Naive thymus-derived CD4-positive, alpha-beta T cell (primary cell): ENCODE measurements at places on chromosomes 11 and 22.

DNA sequence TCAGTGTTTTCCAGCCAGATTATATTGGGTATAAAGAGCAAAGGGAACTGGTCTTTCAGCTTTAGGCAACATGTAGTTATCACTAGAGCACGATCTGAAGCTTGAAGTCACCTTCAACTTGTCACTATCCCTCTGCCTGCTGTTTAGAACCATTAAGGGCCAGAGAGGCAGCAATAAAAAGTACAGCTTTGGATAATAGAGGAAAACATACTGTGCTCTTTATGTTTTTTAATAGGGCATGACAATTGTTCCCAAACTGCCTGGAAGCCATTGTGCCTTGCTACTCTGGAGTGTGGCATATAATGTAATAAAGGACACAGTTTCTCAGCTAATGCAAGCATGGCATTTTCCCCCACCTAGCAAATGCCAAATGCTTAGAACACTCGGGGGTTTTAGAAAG is 1912.0 kb upstream of the RAG2 start:
- no peak for DNase-seq

GRCh38 chr11:69055212-69055586 is 6.5 kb downstream of the TPCN2 start:
- no peak for DNase-seq

- no peak for DNase-seq
These were observed 54.7 kb downstream of the PICALM start for GRCh38 chr11:86014221-86014620.

- DNase-seq: no peak
These were observed 52.4 kb downstream of the MAML2 start for GRCh38 chr11:96290631-96291030.

DNA sequence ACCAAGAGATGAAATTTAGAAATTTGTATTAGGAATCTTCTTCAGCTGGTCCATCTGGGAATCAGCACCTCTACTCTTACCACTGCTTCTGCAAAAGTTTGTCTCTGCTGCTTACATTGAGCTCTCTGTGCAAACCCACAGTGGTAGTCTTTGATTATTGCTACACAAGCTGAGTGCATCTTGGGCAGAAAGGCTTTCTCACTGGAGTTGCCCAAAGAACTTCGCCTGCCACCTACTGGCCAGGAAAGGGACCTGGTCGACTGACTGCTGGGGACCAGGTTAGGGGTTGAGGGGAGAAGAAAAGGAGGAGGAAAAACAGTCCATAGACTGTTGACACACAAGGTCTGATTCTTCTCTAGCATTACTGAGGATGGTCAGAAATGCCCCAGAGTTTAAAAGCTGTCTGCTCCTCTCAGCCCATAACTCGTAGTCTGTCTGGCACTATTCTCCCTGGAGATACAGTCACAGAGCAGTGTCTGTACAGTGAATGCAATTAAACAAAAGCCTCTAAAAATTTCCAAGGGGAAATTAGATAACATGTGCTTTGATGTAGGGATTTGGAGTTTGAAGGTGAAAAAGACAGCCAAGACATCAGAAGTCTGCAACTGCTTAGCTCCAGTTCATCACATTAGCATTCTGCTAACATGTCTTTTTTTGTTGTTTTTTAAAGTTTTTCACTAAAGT is 215.0 kb upstream of the CTSC start:
- peak; percentile 41 for DNase-seq

DNA sequence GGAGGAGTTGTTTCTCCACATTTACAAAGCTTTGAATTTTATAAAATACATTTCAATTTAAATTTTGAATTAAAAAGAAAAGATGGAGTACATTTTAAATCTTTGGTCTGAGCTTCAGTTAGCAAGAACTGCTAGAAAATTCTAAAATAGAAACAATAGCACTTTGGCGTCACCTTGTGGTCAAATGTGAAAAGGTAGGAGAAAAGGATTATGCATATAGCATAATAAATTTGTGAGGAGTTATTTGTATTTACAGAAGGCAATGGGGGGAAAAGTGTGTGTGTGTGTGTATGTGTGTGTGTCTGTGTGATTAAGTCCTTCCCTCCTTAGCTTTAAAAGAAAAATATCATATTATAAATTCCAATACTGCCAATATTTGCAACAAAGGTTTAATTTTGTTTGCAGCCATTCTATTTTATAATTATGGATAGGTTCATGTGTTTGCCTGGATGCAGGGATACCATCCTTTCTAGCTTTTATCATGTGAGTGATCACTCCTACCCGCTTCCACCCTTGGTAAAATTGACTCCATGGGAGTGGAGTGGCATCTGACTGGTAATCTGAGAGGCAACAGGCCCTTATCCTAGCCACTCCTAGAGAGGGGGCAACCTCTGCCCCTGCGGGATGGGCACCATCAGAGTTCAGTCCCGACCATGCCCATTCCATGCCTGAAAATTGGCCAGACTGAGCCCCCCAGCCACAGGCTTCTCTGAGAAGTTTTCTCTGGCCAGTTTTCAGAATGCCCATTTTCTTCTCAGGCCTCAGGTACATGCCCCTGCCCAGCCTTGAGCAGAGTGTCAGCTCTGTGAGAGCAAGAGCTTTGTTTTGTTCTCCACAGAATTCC is 13.6 kb upstream of the LGR4 start:
- DNase-seq: no peak

- DNase-seq: no peak
These were observed 10.6 kb upstream of the SH3BP1 start for GRCh38 chr22:37628830-37629229.

DNA sequence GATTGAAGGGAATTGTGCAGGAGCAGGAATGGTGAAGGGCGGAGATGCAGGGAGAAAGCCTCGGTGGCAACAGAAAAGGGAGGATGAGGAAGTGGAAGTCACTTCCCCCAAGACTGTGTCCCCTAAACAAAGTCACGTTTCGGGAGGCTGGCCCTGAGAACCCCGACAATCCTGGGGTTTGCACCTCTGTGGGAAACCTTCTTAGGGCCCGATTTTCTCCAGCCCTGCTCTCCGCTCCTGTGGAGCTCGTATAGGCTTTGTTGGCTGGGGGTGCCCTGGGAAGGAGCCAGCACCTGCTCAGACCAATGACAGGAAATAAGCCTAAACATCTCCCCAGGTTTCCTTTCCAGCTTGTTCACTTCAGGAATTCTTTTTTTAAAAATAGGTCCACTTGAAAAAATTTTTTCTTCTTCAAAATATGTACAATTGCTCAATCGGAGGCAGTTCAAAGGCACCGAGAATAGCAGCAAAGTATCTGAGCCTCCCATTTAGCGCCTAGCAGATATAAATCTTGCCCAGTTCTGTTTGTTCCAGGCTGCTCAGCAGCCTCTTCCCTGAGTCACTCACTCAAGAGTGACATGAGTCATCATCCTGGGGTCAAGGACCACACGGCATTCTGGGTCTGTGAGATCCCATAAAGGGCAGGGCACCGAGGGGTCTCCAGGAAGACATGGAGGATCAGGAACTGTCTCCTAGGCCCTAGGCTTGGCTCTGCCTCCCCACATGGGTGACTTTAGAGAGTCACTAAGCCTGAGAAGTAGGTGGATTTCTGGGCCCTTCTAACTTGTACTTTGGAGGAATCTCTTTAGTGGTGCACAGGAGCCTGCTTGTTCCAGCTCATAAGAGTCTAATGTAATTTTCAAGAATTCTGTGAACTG is 34.0 kb downstream of the IRAG1 start:
- no peak for DNase-seq

DNA sequence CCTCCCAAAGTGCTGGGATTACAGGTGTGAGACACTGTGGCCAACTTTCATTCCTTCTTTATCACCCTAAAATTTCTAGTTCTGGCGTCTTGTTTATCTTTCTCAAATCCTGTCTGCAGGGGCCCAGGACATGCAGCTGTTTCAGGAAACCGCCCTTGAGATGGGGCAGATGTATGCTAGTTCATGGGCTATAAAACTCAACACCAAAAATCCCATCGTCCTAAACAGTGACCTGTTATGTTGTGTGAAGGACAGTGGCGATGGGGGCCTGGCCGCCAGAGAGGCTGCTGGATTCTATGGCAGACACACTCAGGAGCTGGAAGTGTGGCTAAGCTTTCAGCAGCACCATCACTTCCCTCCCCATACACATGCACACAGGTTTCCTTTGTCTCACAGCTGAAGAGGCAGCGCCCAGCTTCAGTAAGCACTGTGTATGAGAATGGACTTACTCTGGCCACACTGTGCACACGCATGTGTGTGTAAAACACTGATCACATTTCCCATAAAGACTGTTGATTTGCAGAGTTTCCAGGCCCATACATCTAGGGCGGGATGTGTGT is 36.7 kb downstream of the MARK2 start:
- no peak for DNase-seq

GRCh38 chr11:43486141-43486540 is 127.4 kb downstream of the TTC17 start:
- no peak for DNase-seq

- no peak for DNase-seq
These were observed 48.2 kb downstream of the UBASH3B start for GRCh38 chr11:122703541-122704272.

- no peak for DNase-seq
These were observed 19.1 kb upstream of the RCN1 start for GRCh38 chr11:32071811-32072210.

GRCh38 chr22:24437741-24438328 is 10.4 kb downstream of the ADORA2A start:
- DNase-seq: no peak

- peak; percentile 92 for DNase-seq
These were observed at the start of gene TBC1D22A for GRCh38 chr22:46762238-46763050. Gene TBC1D22A (plus strand): TSS chr22:46762650. CDS start chr22:46762787, 137 bp downstream.

DNA sequence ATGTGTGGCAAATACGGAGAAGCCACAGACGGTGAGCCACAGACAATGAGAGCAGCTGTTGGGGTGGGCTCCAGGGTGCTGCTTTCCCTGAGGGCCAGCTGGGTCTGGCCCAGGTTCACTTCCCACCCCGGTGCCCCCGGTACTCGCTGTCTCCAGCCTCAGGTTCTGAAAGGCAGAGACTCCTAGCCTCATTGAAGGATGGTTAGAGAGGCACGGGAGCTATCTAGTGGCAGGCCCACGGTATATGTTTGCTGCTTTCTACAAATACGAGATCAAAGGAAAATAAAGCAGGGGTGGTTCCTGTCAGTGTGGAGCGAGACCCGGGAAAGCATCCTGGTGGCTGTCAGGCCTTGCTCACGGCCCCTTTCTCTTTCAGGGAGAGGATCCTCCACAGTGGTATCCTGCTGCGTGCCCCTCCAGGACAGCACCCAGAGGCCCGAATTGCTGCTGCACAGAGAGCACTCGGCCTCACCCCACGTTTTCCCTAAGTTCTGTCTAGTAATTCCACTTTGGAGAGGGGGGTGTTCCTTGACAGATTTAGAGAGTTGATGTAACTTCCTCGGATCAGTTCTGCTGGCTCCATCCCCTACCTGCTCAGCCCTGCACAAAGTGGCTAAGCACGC is 3.0 kb downstream of the TMEM80 start:
- DNase-seq: no peak

DNA sequence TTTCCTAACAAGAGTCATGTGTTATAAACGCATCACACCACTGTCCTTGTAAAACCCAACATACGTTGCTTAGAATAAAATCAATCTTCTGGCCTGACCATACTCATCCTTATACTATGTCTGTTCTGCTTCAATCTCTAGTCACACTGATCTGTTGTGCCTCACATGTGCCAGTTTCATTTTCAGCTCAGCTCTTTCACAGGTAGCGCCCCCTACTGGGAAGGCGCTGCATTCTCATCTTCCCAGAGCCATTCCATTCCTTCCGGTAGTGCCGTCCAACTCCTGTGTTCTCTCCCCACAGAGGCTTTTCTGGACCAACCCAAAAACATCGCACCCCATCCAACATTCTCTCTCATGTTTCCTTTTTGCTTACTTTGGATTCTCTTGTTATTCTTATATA is 22.2 kb downstream of the CASP5 start:
- DNase-seq: peak; percentile 24

- DNase-seq: no peak
These were observed 102.7 kb downstream of the LARGE1 start for GRCh38 chr22:33817512-33818127.

DNA sequence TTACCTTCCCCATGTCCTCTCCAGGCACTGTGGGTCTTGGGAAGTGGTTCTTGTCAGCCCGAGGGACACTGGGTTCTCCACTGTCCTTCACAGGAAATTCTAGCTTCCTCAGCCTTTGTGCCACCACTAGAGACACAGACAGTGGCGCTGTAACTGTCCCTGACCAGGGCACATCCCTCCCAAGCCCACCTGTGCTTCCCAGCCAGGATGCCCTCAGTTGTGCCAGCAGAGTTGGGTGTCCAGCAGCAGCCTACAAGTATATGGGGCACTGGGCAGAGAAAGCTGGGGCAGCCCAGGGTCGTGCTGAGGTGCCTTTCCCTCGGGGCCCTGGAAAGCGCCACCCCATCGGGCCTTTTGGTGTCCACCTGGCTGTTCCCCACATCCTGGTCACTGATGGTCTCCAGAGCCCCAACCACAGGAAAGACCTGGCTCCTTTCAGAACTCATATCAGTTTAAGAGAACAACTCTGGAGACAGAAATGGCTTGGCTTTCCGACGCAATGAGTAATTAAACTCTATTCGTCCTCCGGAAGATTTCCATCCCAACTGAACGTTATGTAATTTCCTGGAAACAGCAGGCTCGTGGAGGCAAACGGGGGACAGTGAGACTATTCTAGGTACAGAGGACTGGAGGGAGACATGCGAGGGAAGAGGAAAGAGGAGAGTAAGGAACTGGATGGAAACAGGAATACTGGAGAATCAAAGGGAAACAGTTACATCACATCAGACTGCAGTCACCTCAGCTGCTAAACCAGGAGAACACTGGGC is 28.6 kb downstream of the PPP2R1B start:
- no peak for DNase-seq

DNA sequence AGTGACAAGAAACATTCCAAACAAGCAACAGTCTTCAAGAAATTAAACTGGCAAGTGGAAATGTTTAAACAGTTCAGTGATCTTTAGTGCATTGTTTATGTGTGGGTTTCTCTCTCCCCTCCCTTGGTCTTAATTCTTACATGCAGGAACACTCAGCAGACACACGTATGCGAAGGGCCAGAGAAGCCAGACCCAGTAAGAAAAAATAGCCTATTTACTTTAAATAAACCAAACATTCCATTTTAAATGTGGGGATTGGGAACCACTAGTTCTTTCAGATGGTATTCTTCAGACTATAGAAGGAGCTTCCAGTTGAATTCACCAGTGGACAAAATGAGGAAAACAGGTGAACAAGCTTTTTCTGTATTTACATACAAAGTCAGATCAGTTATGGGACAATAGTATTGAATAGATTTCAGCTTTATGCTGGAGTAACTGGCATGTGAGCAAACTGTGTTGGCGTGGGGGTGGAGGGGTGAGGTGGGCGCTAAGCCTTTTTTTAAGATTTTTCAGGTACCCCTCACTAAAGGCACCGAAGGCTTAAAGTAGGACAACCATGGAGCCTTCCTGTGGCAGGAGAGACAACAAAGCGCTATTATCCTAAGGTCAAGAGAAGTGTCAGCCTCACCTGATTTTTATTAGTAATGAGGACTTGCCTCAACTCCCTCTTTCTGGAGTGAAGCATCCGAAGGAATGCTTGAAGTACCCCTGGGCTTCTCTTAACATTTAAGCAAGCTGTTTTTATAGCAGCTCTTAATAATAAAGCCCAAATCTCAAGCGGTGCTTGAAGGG is 6.0 kb downstream of the MALAT1 start:
- no peak for DNase-seq

DNA sequence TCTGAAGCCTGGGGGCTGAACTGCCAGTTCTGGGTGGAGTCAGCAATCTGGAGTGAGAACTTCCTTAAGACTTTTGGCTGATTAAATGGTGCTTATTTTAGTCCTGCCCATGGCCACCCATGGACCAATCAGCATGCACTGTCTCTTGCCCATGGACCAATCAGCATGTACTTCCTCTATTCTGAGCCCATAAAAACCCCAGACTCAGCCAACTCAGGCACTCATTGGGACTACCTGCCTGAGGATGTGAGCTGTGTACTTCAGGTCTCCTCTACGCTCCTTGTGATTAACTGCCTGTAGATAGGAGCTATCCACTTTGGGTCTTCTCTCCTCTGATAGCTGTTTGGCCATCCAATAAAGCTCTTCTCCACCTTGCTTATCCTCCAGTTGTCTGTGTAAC is 342.3 kb upstream of the CCDC179 start:
- DNase-seq: no peak
